ENCODE measurements at places on chromosomes 3 and 15.

DNA sequence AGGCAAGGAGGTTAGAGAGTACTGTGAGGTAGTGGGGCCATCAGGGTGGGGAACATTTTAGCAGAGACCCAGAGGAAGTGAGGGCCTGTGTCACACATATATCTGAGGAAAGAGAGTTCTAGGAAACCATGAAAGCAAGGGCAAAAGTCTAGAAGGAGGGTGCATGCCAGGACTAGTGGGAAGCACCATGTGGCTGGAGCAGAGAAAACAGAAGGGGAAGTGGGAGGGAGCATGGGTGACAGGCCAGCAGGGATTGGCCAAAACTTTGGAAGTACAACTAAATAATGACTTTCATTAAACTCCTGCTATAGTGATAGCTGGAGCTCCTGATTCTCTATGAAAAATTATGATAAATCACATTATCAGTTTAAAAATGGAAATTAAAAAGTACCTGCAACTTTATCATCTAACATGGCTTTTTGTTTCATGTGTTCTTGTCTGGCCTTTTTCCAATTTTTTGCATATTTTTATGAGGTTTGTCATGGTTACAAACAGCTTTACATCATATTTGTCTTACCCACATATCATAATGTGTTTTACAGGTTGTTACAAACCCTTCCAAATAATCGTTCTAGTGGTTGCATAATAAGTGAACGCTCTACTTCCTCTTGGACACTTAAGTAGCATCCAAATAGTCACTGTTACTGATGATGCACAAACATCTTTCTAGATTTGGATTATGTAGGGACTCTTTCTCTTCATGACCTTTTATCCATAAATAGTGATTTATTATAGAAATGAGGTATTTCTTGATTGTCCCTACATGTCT, 168.3 kb downstream of the NEK10 start:
- DNase-seq: no peak

DNA sequence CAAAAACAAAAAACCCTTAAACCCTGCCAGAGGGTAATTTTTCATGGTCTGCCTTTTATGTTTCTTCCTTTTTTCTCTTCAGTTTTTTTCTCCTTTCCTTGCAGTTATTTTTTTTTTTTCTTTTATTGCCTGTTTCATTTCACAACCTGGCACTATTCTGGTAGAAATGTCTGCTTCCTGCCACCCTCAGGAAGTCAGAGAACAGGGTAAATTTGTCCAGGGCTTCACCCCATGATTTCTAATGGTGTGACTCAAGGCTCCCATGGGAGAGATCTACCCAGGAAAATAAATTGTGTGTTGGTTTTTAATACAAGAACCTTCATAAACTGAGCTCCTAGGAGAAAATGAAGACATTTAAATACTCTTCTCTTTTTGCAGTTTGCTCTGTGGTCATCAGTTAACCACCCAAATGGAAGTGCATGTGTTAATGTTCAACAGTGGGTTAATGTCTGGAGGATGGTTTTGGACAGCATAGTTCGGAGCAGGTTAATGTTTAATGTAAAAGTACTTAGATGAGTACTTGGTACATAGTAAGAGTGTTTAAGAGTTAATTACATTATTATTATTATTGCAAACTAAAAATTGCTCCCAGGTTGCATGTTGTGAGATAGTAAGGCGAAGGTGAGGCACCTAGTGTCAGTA, 45.9 kb downstream of the CGNL1 start:
- no peak for DNase-seq

- DNase-seq: no peak
Measured at GRCh38 chr3:39920271-39920670, 110.9 kb downstream of the MYRIP start.

DNA sequence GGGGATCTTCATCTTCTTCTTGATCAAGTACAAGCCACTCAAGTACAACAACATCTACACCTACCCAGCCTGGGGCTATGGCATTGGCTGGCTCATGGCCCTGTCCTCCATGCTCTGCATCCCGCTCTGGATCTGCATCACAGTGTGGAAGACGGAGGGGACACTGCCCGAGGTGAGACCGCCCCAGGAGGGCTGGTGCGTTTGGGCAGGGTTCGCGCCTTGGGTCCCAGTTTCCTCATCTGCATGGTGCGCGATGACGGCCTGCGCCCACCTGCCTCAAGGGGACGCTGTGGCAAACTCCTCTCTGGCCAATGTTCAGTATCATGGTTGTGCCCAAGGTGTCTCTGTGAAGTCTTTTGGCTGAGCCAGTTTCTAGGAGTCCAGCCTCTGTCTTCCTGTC, 57.5 kb upstream of the SLC6A1 start:
- no peak for DNase-seq

Measured in NCI-H2029 treated with DMSO at 0.1 percent for 48 hours (cell line).